ENCODE measurements at places on chromosomes 11 and 22. TPM values are rescaled to one million over a fixed set of nuclear protein-coding genes. Genes with fewer than 3 reads are reported as not detected.

GRCh38 chr11:67242548-67242947 is 23.7 kb upstream of the GRK2 start:
- no peak for DNase-seq

DNA sequence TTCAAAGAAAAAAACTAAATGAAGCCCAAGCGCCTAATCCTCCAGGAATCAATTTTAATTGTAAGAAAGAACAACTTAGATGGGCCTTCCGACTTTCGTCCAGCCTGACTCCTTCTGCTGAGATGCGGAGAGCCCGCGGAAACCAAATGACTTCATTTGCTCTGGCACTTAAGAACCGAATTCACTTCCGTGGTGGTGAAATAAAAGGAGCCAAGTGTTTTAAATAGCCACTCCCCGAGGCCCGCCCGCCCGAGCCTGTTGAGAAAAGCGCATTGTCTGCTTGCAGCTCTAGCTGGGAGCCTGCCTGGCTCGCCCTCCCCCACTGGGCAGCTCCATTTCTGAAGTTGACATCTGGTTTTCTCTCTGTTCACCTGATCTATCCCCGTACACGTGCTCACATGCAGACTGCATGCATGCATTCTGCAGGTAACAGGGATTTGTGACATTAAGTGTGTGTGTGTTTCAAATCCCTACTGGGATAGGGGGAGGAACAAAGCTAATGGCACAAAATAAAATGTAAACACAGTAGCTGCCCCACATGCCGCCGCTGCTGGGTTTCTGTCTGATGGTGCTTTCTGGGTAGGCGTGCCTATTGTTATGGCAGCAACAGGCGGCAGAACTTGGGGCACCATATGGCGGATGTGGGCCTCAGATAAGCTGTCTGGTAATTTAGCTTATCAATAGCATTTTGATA is 6.2 kb downstream of the TEAD1 start:
- DNase-seq: peak; percentile 92

GRCh38 chr11:93849751-93850593 is 446 bp downstream of the VSTM5 start:
- DNase-seq: peak; percentile 40

DNA sequence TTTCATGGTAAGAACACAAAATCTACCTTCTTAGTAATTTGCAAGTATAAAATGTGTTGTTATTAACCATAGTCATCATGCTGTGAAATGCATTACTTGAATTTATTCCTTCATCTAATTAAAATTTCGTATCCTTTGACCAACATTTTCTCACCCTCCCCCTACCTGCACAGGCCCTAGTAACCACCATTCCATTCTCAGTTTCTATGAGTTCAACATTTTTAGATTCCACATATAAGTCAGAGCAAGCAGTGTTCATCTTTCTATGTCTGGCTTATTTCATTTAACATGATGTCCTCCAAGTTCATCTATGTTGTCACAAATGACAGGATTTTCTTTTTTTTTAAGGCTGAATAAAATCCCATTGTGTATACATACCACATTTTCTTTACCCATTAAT is 43.5 kb upstream of the CCDC179 start:
- DNase-seq: no peak

DNA sequence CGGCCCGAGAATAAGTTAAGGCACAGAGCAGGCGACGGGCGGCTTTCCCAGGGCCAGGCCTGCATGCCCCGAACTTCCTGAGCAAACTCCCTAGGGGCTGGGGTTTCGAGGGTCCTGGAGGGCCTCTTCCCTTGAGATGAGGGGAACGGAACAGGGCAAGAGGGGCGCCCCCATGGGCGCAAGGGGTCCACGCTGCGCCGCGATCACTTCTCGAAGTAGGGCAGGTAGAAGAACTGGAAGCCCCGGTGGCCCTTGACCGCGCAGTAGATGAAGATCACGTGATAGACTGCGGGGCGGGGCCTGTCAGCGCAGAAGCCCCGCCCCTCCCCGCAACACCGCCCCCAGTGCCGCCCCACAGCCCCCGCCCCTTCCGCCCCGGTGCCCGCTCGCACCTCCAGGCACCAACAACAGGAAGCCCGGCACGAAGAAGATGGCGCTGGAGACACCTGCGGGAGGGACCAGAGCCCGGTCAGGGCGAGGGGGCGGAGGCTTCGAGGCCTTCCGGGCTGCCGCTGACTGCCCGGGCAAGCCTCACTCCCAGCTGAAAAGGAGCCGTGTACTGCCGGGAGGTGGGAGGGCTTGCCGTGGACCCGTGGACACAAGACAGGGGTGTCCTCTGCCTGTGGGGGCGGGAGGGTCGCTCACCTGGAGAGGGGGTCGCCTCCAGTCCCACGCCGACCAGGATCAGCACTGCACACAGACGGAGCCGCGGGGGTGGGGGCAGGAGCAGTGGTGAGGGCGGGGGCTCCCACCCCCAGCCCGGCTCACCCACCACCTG is 4.5 kb downstream of the TMEM134 start:
- DNase-seq: peak; percentile 87

DNA sequence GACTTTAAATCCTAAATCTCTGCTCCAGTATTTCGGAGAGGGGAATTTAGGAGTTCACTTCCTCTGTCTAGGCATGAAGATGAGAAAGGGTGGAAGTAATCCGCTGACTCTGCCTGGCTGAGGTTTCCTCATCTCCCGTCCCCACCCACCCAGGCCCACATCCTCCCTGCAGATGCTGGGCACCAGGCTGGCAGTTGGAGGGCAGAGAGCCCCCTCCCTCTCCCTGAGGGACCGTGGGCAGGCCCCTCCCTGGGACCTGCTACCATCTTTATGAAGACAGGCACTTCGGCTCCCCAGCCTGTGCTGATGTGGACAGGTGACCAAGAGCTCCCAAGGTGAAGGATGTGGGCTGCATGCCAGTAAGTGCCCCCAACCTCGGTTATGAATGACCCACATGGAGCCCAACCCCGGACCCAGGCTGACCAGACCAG is 6.7 kb downstream of the CASTOR1 start:
- no peak for DNase-seq

GRCh38 chr22:28506150-28506535 is 173.5 kb downstream of the TTC28 start:
- no peak for DNase-seq

- DNase-seq: peak; percentile 91
These were observed 56.4 kb downstream of the SGSM3 start for GRCh38 chr22:40426594-40427333.

DNA sequence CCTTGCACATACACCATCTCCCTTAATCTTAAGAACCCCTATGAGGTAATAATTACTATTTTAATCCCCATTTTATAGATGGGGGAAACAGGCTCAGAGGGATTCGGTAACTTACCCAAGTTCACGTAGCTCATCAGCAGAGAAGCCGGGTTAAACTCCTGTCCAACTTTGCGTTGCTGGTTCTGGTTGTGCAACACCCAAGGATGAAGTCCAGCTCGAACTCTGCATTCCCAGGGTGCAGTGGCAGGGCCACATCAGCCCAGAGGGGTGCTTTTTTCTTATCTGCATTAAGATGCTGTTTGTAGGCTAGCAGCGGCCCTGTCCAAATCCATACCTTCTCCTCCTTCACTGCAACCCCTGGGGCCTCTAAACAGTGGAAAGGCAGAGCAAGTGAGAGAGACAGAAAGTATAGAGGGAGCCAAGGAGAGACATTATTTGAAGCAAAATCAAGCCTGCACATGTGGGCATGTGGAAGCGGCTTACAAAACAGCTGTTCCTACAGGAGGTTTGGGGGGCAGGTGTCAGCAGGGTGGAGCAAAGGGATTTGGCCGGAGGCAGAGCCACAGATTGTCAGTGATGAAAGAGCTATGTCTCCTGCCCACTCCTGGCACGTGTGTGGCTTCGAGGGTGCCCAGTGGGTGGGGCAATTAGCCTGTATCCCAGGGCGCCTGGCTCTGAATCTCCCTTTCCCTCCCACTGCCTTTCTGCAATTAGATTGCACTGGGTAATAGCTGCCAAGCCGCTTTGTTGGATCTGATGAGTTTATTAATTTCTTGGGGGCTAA is 129.5 kb upstream of the TBCEL start:
- DNase-seq: peak; percentile 91

GRCh38 chr11:15266999-15267398 is 152.3 kb downstream of the INSC start:
- no peak for DNase-seq

DNA sequence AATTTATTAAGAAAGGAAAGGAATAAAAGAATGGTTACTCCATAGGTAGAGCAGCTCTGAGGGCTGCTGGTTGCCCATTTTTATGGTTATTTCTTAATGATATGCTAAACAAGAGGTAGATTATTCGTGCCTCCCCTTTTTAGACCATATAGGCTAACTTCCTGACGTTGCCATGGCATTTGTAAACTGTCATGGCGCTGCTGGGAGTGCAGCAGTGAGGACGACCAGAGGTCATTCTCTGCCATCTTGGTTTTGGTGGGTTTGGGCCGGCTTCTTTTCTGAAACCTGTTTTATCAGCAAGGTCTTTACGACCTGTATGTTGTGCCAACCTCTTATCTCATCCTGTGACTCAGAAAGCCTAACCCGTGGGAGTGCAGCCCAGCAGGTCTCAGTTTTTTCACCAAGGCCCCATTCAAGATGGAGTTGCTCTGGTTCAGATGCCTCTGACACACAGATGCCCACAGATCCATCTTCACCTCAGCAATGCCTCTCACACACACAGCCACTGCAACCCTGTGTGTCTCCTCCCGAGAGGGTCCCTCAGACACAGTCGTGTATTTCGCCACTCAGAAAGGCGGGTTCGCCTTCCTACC is 16.4 kb upstream of the JAM3 start:
- no peak for DNase-seq

DNA sequence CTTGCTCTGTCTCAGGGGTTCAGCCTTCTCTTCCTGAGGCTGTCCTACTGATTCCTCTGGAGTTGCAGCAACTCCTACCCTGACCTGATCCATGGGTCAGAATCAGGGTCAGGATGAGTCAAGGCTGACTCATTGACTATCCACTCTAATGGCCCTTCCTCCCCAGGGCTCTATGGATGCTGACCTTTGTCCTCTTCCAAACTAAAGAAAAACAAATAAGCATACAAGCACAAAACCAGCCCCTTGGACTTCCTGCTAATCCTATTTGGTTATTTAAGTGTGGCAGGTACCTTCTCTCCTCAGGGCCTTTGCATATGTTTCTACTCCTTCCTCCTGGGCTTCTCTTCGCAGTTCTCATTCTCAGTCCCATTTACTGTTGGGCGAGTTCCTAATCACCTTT is 204.5 kb upstream of the NAV2 start:
- no peak for DNase-seq

DNA sequence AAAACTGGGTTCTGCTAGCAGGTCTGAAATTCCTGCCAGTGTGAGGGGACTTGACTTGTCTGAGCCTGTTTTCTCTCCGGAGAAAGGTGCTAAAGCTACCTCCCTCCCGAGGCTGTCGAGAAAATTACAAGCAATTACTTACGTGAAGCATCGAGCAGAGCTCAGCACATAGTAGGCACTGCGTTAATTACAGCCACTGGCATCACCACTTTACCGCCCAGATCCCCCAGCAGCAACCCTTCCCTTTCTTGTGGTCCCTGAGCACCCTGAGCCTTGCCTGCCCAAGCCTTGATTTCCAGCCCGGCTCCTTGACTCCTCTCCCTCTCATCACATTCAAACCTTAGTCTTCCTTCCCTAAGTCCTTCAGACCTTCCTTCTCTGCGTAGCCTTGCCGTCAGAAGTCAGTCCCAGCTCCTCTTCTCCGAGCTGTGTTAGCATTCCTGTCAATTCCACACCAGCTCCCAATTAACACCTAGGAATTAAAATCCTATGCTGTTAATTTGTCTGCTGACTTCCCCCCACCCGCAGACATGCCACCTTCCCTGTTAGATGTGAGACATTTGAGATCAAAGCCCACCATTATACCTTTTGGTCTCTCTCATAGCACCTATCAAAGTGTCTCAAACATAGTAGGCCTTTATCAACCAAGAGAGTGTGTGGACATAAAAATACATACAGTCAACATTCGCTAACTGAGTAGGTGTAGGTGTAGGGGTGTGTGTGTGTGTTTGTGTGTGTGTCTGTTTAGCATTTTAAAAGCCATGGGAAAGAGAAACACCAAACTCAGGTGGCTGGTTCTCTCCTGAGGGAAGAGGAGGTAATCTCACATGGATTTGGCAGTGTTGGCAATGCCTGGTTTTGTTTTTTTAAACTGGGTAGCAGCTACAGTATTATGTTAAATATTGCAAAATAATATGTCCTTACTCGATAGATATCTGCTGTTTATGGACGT is 2.8 kb upstream of the KCNJ5 start:
- DNase-seq: no peak

GRCh38 chr11:74696939-74697675 is 34.1 kb downstream of the CHRDL2 start:
- DNase-seq: peak; percentile 69

DNA sequence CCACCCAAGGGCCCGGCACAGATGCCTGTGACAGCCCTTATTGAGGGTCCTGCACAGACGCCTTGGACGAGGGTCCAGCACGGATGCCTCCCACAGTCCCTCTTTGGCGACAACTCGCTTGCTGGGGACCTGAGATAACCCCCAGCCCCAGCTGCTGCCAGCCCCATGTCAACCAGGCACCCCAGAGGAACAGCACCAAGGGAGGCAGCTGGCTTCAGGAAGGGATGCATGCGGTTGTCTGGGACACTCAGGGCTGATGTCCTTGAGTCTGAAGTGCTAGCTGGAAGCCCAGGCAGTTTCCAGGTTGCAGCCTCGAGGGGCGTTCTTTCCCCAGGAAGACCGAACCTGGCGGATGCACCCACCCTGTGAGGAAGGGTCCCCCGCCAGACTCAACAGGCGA is 33.8 kb downstream of the MOB2 start:
- DNase-seq: no peak

DNA sequence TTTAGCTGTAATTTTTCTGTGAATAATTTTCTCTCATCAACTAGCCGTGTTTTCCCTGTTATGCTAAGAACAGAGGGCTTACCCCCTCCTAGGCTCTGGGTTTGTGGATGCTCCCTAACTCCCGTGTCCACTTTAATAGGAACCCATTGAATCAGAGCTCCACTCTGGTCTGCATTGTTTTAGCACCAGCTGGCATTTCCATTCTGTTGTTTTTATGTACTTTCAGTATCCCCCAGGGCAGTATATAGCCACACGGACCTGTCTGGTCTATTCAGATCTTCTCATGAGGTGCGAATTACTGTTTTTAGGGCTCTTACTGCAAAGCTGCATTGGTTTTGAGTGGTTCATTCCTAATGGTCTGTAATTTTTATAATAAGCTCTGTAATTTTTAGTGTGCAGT is 16.0 kb downstream of the POLD3 start:
- DNase-seq: no peak

DNA sequence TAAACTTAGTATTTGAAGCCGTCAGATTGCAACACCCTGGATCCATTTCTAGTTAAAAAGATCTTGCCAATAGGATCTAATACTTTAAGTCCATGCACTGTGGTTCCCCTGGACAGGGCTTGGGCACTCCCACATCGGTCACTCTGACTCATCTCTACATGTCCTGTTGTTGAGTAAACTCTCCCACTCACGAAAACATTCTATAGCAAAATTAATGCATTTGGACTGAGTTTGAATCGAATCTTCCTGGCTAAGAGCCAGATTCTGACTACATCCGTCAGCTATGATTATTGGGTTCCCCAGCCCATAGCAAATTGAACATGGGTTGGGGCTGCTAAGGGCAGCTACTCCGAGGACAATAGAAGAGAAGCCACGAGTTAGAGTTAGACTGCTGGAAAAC is 182.1 kb upstream of the SORL1-AS1 start:
- no peak for DNase-seq

GRCh38 chr11:40337118-40337517 is 1122.3 kb downstream of the LRRC4C start:
- no peak for DNase-seq

The BTBD18 gene
- not detected for total RNA-seq

The C11orf16 gene
- not detected for total RNA-seq

The SUN2 gene
- 173 TPM for total RNA-seq

The MMP10 gene
- 3.2 TPM for total RNA-seq

The HORMAD2 gene
- not detected for total RNA-seq

The RAB6A gene
- 158 TPM for total RNA-seq

The PHLDA2 gene
- 1.9 TPM for total RNA-seq

The TSGA10IP gene
- not detected for total RNA-seq

The LRRC10B gene
- 0.51 TPM for total RNA-seq

The MMP12 gene
- not detected for total RNA-seq
